ENCODE measurements at places on chromosomes 1 and 21. TPM values are rescaled to one million over a fixed set of nuclear protein-coding genes. Genes with fewer than 3 reads are reported as not detected.

DNA sequence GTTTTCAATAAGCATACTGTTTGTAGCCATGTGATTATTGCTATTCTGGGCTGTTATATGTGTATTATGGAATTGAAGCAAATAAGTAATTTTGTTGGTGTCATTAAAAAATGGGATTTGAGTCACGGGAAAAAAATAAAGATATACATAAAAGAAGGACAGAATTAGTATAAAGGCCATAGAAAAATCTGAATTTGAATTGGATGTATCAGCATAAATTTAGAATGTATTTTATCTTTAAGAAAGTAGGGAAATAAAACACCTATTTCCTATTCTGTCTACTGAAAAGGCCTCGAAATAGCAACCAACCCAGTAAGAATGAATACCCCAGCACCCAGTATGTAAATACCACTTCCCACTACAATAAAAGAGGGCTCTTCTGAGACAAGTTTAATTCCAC is 185.9 kb downstream of the SLC45A1 start:
- no peak for DNase-seq

DNA sequence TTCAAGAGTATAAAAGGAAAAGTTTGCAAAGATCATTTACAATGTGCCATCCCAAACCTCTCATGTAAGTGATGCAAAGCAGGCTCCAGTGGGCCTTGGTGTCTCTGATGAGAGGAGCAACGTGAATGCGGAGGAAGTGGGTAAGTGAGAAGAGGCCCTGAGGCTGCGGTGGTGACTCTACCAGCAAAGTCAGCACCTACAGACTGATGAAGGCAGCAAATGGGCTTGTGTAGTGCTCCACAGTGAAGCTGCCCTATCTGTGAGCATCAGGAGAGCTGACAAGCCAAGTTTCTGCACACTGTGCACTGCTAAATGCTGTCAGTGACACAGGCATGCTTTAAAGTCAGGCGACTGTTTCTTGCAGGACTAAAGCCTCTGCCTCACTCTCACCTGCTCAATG is 15.6 kb upstream of the RAP1A start:
- DNase-seq = peak; percentile 90

- no peak for DNase-seq
Observed at GRCh38 chr1:202158810-202159533, 1.4 kb downstream of the PTPN7 start.

ADCY10 gene
- total RNA-seq = 1.2 TPM

DNA sequence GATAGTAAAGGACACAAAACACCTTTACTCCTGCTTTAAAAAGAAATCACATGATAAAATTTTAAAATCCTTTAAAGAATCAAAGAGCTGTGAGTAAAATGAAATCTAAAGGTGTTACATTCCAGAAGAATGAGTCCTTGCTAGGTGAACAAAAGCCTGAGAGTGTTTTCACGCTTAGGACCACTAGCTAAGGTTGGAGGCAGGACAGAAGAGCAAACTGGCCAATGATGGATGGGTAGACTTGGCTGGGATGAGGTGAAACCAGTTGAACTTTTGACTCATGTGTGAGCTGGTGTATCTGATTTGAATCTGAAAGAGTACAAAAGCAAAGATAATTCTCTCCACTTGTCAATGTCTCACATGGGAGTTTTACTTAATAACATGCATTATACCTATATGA is 35.1 kb downstream of the CATSPERE start:
- DNase-seq = no peak

DNA sequence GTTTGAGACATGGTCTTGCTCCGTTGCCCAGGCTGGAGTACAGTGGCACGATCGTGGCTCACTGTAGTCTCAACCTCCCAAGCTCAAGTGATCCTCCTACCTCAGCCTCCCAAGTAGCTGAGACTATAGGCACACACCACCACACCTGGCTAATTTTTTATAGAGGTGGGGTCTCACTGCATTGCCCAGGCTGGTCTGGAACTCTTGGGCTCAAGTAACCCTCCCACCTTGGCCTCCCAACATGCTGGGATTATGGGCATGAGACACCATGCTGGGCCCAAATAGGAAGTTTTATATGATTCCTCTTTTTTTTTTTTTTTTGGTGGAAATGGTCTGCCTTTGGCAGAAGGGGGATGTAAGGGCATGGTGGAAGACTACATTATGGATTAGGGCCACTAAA is 6.1 kb upstream of the FNDC7 start:
- no peak for DNase-seq

DNA sequence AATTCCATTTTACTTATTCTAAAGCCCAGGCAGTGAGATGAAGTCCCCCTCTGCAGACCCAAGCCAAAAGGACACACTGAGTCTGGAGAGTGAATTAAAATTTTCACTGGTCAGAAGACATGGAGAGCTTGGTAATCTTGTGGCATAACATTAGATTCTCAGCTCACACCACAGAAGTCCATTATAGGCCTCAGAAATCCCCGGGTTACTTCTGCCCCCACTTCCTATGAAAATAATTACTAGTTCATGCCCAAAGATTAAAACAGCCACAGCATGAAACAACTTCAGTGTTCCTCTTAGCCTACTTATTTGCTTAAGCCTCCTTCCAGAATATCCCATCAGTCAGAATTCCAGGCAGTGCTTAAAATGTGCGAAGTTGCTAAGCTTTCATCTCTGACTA is 123.3 kb downstream of the ZC3H11B start:
- no peak for DNase-seq

DNA sequence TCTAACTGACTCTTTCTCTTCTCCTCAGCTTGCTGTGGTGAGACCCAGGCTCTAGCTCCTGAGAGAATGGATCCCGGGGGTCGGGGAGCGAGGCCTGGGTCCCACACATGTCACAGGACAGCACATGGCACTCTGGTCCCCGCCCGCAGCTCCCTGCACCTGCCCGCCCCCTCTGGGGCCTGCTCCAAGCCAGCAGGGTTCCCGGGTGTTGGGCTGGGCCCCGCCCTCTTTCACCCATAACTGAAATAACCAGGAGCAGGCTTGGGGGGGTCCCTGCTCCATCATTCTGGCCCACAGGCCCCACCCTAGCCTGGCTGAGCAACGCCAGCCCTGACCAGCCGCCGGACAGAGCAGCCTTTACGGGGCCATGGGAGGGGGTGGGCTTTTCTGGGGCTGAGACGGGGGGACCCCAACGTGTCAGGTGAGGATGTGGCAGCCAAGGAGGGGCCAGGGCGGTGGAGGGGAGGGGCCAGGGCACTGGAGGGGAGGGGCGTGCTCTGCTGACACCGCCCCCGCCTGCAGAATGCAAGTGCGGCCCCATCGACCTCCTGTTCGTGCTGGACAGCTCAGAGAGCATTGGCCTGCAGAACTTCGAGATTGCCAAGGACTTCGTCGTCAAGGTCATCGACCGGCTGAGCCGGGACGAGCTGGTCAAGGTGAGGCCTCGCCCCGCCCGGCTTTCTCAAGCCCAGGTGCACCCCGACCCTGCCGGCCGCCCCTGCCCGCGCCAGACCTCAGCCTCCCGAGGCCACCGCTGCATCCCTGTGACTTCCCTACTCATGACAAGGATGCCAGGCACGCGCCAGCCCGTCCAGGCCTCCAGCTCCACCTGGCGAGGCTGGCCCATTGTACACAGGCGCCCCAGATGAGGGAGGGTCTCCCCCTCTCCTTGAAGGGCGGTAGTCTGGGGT is 19.4 kb downstream of the COL6A1 start:
- no peak for DNase-seq

GRCh38 chr1:2789164-2789985 is 12.1 kb downstream of the TTC34 start:
- no peak for DNase-seq

SLC30A7 gene
- 26.6 TPM for total RNA-seq

DMRTA2 gene
- not detected for total RNA-seq

DNA sequence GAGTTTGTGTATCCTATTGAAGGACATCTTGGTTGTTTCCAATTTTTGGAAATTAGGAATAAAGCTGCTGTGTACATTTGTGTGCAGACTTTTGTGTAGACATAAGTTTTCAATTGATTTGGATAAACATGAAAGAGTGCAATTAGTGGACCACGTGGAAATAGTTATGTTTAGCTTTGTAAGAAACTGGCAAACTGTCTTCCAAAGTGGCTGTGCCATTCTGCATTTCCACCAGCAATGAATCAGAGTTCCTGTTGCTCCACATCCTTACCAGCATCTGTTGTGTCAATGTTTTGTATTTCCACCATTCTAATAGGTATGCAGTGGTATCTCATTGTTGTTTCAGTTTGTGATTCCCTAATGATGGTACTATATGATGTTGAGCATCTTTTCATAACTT is 46.5 kb downstream of the FH start:
- DNase-seq = no peak

TBX19 gene
- total RNA-seq = 0.76 TPM

DNA sequence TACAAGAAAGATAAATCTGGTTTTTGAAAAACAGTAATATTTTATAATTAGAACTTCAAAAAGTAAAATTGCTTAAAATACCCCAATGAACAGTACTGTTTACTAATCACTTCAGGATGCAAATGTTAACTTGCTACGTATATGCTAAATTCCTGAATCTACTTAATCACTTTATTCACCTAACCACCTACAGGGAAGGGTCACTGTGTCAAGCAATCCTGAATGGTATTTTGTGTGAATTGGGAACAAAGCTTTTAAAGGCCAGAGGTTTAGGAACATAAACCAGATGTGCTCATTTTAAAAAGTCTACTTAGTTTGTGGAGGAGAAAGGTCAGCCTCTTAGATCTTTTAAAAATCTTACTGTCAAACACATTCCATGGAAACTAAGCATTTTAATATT is 1143.0 kb upstream of the ADGRL2 start:
- DNase-seq = no peak

- no peak for DNase-seq
Observed at GRCh38 chr1:121546830-121547591, 362.2 kb downstream of the SRGAP2C start.

EPHA2 gene
- 23.5 TPM for total RNA-seq

GRCh38 chr1:62688687-62689085 is 500 bp upstream of the DOCK7 start:
- no peak for DNase-seq

CHRNB2 gene
- 0.27 TPM for total RNA-seq

SLC2A1 gene
- 33.5 TPM for total RNA-seq

LMOD1 gene
- total RNA-seq = 23.6 TPM

TMCC2 gene
- 0.94 TPM for total RNA-seq

DNA sequence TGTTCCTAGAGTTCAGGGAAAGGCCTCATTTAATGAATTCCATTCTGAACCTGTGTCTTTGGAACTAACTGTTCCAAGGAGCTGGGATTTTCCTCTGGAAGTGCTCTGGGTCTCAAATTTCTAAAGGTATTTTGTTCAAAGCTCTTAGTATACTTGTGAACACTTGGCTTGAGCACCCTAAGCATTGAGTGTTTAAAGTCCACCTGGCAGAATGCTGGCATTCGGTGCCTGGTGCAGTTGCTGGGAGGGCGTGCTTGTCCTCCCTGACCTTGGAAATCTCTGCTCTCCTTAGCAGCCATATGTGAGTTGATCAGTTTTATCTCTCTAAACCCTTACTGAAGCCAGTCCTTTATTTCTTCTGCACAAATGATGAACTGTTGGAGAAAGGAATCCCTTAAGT is 3.0 kb downstream of the MTARC2 start:
- peak; percentile 64 for DNase-seq

GRCh38 chr1:201020721-201021629 is 2.5 kb downstream of the KIF21B start:
- DNase-seq = no peak

- DNase-seq = peak; percentile 30
Observed at GRCh38 chr21:45536301-45537081, 5.7 kb downstream of the SLC19A1 start.

ASAP3 gene
- 28.9 TPM for total RNA-seq

- DNase-seq = peak; percentile 62
Observed at GRCh38 chr1:159161001-159161718, 10.3 kb upstream of the CADM3 start.

ADORA1 gene
- 1.5 TPM for total RNA-seq

GRCh38 chr1:61561666-61562065 is 163.3 kb downstream of the TM2D1 start:
- no peak for DNase-seq

GRCh38 chr1:116558571-116558970 is 12.3 kb downstream of the CD58 start:
- DNase-seq = no peak

- DNase-seq = no peak
Observed at GRCh38 chr1:54764922-54765561, 719 bp upstream of the PARS2 start.

DNA sequence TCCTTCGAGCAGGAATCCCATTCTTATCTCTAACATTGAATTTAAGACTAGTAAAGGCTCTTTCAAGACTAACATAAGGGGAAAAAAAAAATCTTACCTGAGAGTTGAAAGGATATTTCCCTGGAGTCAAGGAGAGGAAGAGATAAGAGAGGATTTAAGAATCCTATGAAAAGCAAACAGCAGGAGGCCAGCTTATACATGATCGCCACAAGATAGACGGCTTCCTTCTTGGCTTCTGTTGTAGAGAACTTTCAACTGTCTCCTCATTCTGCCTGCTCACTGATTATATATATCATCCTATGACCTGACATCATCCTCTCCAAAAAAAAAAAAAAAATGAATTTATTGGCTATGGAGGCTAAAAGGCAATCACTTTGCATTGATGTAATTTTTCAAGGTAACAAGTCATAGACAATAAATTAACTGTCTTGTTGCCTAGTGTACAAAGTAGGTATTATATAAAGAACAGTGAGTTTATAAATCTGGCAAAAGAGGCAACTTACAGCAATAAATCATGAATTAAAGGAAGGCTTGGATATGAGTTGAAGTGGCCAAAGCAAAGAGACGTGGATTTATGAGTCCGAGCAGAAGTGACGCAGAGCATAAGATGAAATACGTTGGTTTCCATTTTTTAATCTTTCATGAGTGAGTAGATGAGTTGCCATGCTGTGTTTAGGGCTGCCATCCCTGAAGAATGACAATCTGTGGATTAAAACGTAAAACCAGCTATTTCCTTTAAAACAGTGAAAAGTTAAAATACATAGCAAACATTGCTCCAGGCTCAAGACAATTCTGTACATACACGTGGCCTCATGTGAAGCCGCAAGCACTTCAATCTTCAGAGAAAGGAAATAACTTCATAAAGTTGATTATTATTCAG is at the start of gene UTS2:
Gene UTS2 (minus strand): TSS at position 262 of the 880 bp plus-strand sequence. CDS start 62 bp downstream, at position 200.
- DNase-seq = no peak

SYT11 gene
- 2.6 TPM for total RNA-seq
